Fibroblast of upper back skin (primary cell): ENCODE measurements at places on chromosomes 3 and 15.

- DNase-seq: no peak
Observed at GRCh38 chr3:15148614-15149013, 49.7 kb upstream of the RBSN start.

DNA sequence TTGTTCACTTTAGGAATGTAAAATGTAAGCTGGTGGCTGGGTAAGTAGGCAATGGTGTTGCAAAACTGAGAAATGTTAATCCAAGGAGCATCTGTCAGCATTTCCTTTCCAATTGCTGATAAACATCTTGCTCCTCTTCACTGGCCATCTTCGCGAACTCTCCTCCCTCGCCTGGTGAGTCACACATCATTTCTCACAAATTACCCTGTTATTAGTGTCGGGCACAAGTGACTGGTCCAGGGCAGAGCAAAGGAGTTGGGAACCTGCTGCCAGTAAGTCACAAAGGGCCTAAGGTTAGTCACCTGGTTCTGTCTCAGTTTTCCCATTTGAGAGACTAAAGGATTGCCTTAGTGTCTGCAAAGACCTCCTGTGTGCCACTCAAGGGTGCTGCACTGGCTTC, 13.0 kb downstream of the CERS3 start:
- DNase-seq: no peak

DNA sequence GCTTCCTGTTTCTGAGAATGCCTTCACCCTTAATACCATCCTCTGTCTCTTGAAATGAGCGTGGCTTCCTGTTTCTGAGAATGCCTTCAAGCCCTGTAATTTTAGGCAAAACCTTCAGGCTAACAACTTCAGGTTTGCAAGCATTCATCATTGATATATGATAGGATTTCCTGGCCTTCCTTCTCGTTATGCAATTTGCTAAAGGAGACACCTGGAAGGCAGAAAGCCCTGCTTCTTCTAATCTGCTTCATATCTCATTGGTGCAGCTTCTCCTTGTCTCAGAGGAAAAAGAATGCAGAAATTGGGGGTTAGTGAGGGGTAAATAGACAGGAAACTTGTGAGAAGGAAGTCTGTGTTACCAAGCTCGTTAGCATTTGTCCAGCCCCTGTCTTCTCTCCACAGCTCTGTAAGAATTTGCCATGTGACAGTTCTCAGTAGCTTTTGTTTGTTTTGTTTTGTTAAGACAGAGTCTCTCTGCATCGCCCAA, 7.3 kb downstream of the ARL6IP5 start:
- no peak for DNase-seq

- DNase-seq: peak; percentile 73
Observed at GRCh38 chr15:51077221-51078153, 17.2 kb downstream of the TNFAIP8L3 start.

DNA sequence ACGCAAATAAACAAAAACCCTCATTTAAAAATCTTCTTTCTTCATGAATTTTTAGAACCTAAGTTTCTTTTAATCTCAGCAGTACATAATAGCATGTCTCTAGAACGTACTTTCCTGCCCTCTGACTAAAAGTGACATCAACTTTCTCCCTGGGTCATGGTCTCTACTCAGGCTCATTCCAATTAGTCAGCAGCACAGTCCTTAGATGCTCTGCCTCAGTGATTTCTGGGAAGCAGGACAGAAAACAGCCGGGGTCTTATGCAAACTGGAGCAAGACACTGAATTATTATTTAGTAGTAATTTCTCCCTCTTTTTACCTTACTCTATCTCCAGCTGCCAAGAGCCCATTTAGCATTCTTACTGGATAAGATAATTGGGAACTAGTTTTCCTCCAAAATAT, 365.2 kb downstream of the TUSC7 start:
- no peak for DNase-seq

GRCh38 chr15:44435893-44436667, 8.7 kb downstream of the CTDSPL2 start:
- no peak for DNase-seq

- no peak for DNase-seq
Observed at GRCh38 chr15:27696530-27696929, 402.6 kb downstream of the OCA2 start.

- no peak for DNase-seq
Observed at GRCh38 chr3:13045904-13046568, 27.2 kb downstream of the IQSEC1 start.

DNA sequence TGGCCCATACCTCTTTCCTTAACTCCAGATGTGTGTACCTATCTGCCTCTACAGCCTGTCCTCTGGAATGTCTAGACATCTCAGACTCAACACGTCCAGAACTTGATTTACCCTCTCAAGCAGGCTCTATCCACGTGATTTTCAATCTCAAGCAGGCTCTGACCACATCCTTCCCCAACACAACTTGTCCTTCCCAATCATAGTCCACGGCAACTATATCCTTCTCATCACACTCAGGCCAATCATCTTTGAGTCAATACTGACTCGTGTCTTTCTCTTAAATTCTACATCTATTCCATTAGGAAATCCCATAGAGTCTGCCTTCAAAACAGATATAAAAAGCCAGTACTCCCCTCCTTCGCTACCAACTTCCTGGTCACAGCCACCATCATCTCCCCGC, 70.4 kb downstream of the FOXP1 start:
- DNase-seq: peak; percentile 39

DNA sequence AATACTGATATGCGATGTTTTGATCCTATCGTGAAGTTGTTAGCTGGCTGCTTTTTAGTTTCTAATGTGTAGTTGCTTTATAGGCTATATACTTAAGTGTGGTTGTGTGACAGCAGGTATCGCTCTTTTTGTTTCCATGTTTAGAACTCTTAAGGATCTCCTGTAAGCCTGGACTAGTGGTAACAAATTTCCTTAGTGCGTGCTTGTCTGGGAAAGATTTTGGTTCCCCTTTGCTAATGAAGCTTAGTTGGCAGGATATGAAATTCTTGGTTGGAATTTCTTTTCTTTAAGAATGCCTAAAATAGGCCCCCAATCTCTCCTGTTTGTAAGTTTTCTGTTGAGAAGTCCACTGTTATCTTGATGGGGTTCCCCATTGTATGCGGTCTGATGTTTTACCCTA, 173.6 kb downstream of the DOCK3 start:
- DNase-seq: no peak

DNA sequence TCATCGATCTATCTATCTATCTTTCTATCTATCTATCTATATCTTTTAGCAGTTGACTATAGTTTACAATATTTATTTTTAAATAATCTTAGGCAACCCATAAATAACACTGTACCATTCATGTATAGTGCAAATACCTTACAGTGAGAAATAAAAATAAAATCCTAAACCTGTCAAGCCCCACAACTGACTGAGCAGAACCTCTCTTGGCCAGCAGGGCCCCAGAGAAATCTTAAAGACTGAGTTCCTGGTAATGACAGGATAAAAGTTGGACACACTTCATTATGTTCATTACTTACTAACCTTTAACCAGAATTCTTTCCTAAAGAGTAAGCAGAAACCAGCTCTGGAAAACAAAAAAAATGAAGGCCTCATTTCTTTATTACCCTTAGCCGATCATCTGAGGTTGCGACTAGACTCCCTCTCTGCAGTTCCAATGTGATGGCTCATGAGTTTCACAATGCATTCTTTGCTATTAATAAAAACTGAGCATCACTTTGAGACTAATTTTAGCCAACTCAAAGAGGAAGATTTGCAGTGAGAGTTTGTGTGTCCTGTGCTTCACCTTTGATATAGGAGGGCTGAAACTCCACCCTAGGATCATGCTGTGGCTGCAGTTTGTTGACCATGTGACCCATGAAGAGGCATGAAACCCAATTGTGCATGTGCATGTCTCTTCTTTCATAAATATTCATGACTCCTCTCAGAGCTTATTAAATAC, 1072.0 kb downstream of the NSUN3 start:
- peak; percentile 40 for DNase-seq

GRCh38 chr3:45917146-45917898, 25.9 kb upstream of the CXCR6 start:
- no peak for DNase-seq
